ENCODE measurements at places on chromosomes 6 and 20. TPM values are rescaled to one million over a fixed set of nuclear protein-coding genes. Genes with fewer than 3 reads are reported as not detected.

- H3K36me3 ChIP-seq = no peaks in the 10 kb centered on the region
- DNase-seq = no peak
- H3K27ac ChIP-seq = no peak overlapping the region
- H3K27me3 ChIP-seq = no peaks in the 10 kb centered on the region
These were observed 29.0 kb downstream of the HDGFL1 start for GRCh38 chr6:22598339-22598738.

GRCh38 chr20:32988008-32988407, 16.2 kb downstream of the SUN5 start:
- DNase-seq = no peak
- no peak overlapping the region for H3K27ac ChIP-seq
- H3K27me3 ChIP-seq = no peaks in the 10 kb centered on the region
- H3K4me1 ChIP-seq = peaks cover 19% of the 10 kb centered on the region
- no peaks in the 10 kb centered on the region for H3K36me3 ChIP-seq

The HFE gene
- total RNA-seq = 0.37 TPM

- H3K4me1 ChIP-seq = no peaks in the 10 kb centered on the region
- no peaks in the 10 kb centered on the region for H3K36me3 ChIP-seq
- H3K4me3 ChIP-seq = no peak overlapping the region
- no peak for DNase-seq
- no peaks in the 10 kb centered on the region for H3K27me3 ChIP-seq
These were observed 386.0 kb downstream of the SMOC2 start for GRCh38 chr6:168826726-168827585.

The OPRM1 gene
- not detected for total RNA-seq

DNA sequence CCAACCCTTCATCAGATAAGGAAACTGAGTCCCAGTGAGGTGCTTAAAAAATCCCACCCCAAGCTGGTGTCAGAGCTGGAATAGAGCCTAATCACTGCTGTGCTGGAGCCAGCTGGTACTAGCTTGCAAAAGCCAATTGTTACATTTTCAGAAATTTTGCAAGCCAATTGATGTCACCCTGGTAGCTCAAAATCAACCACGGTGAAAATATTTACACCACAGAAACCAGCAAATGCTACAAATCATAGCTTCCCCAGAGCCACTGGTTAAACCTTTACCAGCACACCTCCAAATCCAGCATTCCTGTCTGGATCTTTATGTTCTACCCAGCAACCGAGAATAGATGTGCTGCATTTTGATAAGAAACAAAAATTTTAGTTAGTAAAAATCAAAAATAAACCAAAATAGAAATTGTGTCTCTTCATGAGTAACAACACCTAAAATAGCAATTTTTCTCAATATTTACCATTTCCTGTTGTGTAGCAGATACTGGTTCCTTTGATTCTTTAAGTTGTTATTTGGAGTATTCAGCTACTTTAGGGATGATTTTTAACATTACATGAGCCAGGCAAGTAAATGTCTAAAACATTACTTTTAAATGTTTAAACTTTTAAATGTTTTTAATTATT, 7.2 kb upstream of the LCA5 start:
- H3K27me3 ChIP-seq = no peaks in the 10 kb centered on the region
- H3K4me1 ChIP-seq = no peaks in the 10 kb centered on the region

The WFDC5 gene
- not detected for total RNA-seq

- peaks cover 17% of the 10 kb centered on the region for H3K27me3 ChIP-seq
- H3K4me3 ChIP-seq = no peak overlapping the region
- no peaks in the 10 kb centered on the region for H3K4me1 ChIP-seq
- no peaks in the 10 kb centered on the region for H3K36me3 ChIP-seq
These were observed 34.9 kb upstream of the TCF21 start for GRCh38 chr6:133854041-133854363.

- H3K4me3 ChIP-seq = no peak overlapping the region
- no peaks in the 10 kb centered on the region for H3K4me1 ChIP-seq
- no peaks in the 10 kb centered on the region for H3K36me3 ChIP-seq
- H3K27me3 ChIP-seq = no peaks in the 10 kb centered on the region
- DNase-seq = no peak
These were observed 180.5 kb downstream of the OGFRL1 start for GRCh38 chr6:71468841-71469700.

DNA sequence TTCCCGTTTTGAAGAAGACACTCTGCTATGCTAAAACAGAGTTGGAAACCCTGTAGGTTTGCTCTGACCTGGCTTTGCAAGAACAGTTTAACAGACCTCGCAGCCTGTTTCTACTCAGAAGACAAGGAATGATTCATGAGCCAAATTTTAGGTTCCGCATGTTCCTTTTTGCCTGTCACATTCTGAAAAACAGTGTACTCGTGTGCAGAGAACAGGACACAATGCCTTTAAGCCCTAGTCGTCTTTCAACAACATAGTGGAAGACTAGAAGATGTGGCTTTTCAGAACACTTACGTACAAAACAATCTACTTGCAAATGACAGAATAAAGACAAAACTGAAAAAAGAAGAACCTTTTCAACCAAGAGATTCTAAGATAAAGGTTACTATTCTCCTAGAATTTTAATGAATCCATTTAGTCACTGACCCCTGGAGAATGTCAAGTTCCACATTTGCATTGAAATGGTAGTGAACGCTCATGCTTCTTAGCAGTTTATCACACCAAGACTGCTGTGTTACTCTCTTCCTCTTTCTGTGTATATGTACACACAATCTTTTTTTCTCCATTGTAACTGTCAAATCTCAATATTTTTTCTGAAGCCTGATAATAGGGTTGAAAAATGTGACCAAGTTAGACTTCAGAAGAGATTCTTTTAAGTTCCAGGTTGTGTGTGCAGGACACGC, 220.7 kb upstream of the NRSN1 start:
- no peaks in the 10 kb centered on the region for H3K4me1 ChIP-seq
- no peak overlapping the region for H3K27ac ChIP-seq
- H3K36me3 ChIP-seq = no peaks in the 10 kb centered on the region
- H3K4me3 ChIP-seq = no peak overlapping the region
- DNase-seq = no peak
- H3K27me3 ChIP-seq = no peaks in the 10 kb centered on the region

The ACTL10 gene
- total RNA-seq = 4.6 TPM

The C2 gene
- 0.70 TPM for total RNA-seq

The SCRT2 gene
- not detected for total RNA-seq
